ENCODE measurements at places on chromosomes 6 and 20. TPM values are rescaled to one million over a fixed set of nuclear protein-coding genes. Genes with fewer than 3 reads are reported as not detected.
A peak's percentile ranks its signal among the peaks of the same experiment; 100 is the strongest.

- DNase-seq: peak; percentile 26
These were observed 211.3 kb downstream of the ARID1B start for GRCh38 chr6:156988276-156989158.

- no peak for DNase-seq
These were observed 379.6 kb downstream of the COL12A1 start for GRCh38 chr6:74826263-74826662.

- DNase-seq: peak; percentile 84
These were observed 28.1 kb upstream of the AKAP7 start for GRCh38 chr6:131107151-131107550.

DNA sequence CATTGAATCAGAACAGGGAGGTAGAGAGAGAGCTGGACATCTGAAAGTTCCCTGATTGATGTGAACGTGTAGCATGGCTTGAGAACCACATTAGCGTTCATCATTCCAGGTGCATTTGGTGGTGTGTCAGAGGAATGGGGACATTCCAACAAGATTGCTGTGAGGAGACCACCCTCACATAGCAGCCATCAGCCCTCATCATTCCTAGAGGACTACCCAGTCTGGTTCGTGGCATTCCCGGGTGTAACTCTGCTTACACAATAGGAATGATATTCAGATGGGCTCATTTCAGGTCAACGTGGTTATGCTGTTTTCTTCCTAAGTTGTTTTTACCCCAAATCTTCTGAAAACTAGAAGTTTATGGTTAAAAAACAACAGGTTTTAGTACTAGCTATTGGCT, 62.2 kb upstream of the KLHL31 start:
- no peak for DNase-seq

- DNase-seq: peak; percentile 8
These were observed 2.8 kb upstream of the CDH22 start for GRCh38 chr20:46311039-46311650.

DNA sequence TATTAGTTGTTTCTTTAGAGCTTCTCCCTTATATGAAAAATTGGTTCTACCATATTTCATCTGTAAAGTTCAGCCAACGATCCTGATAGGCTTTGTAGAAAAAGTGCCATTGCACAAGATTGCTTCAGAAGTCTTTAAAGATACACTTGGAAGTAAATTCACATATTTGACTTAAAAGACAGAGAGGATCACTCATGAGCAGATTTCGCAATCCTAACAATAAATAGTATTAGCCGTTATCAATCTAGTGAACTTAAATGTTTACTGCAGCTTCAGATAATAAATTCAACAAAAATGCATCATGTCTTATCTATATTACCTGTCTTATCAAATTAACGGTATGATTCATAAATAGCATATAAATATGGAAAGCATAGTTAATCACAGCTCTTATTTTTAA, 8.7 kb upstream of the SLC17A4 start:
- DNase-seq: no peak

DNA sequence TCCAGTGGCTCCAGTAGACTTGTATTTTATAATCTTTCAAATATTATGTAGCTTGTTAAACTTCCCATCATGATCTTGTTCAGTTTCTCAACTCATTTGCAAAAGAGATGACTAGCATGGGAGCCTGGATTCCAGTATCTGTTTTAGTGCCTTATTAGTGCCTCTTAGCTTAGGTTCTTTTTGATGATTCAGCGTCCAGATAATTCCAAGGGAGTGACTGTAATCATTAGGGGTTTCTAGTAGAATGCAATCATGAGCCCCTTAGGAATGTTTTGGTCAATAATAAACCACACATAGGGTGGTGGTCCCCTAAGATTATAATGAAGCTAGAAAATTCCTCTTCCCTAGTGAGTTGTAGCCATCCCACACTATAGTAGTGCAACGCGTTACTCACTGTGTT, 7.0 kb downstream of the CD2AP start:
- DNase-seq: peak; percentile 61

DNA sequence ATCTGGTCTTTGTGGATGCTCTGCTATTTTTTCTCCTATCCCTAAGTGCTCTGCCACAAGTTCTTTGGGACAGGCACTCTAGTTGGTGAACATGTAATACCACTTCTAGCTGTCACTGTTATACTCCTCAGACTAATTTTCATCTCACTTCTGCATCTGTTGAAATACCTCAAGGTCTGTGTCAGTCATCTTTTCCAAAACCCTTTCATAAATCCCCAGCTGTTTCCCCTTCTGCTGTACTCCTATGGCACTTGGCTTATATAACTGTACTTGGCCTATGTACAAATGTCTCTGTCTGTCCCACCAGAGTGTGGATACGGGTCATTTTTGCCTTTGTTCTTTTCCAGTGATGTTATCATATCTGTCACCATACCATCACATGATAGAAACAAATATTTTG, 124.2 kb downstream of the FHL5 start:
- DNase-seq: no peak

LINC00237 gene
- total RNA-seq: not detected

SIRPD gene
- total RNA-seq: not detected

SLC22A7 gene
- total RNA-seq: not detected

RNF8 gene
- 36.8 TPM for total RNA-seq

MAP7 gene
- 13.8 TPM for total RNA-seq

VGLL2 gene
- total RNA-seq: not detected

TRAPPC3L gene
- total RNA-seq: not detected

COL9A3 gene
- total RNA-seq: 7.9 TPM

TMEM217 gene
- total RNA-seq: 1.3 TPM

RIMS1 gene
- total RNA-seq: 0.92 TPM

CNBD2 gene
- total RNA-seq: 8.5 TPM

MTO1 gene
- 23.6 TPM for total RNA-seq

CRIP3 gene
- 5.2 TPM for total RNA-seq
